ENCODE measurements at places on chromosomes 3 and 15. TPM values are rescaled to one million over a fixed set of nuclear protein-coding genes. Genes with fewer than 3 reads are reported as not detected.

DNA sequence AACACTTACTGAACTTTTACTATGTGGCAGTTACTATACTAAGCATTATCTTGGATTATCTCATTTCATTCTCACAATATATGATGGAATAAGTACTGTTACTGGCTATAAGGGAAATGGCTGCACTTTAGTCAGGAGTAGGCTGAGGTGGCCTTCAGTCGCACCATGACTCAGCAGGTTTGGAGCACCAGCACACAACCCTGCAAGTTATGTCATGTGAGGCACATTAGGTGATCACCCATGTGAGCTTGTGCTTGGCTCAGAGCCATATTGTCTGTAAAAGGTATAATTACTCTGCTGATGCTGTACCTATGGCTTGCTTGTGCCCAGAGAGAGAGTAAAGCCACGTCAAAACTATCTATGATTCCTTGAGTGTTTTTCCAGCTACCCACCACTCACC, 54.1 kb upstream of the TIPARP start:
- H3K4me1 ChIP-seq, result peaks cover 48% of the 10 kb centered on the region
- H3K27ac ChIP-seq, result peak overlapping the region; percentile 5
- H3K27me3 ChIP-seq, result no peaks in the 10 kb centered on the region
- no peak overlapping the region for H3K4me3 ChIP-seq

GRCh38 chr3:124854009-124854408, 33.2 kb downstream of the ITGB5 start:
- H3K4me1 ChIP-seq, result peaks cover 43% of the 10 kb centered on the region
- no peak for DNase-seq
- peaks cover 25% of the 10 kb centered on the region for H3K36me3 ChIP-seq
- no peaks in the 10 kb centered on the region for H3K27me3 ChIP-seq
- no peak overlapping the region for H3K27ac ChIP-seq

DNA sequence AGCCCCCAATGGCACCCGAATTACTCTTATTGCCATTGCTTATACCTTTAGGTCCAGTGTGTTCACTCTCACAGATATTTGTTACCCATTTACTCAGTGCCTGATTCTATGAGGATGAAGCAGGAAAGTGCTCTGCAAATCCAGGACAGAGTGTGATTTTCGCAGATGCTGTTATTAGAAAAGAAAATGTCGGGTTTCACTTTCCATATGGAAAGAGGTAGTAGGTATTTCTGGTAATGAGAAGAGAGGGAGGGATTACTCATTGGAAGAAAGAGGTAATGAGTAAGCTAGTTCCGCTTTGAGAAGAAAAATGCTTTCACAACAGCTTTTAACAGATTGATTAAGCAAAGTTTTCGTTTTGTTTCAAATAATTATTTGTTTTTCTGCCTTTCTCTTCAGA, 336.3 kb upstream of the CFAP20DC start:
- H3K27me3 ChIP-seq, result no peaks in the 10 kb centered on the region
- no peaks in the 10 kb centered on the region for H3K4me1 ChIP-seq
- H3K4me3 ChIP-seq, result no peak overlapping the region
- DNase-seq, result peak; percentile 25
- no peaks in the 10 kb centered on the region for H3K36me3 ChIP-seq
- H3K27ac ChIP-seq, result no peak overlapping the region

- H3K4me1 ChIP-seq, result no peaks in the 10 kb centered on the region
- no peak overlapping the region for H3K27ac ChIP-seq
- H3K36me3 ChIP-seq, result peaks cover 27% of the 10 kb centered on the region
- no peak overlapping the region for H3K4me3 ChIP-seq
Measured at GRCh38 chr3:136283627-136284026, 33.5 kb downstream of the PCCB start.

Gene RASGRP1
- 0.36 TPM for total RNA-seq

Gene EIF2A
- total RNA-seq, result 238 TPM

Gene CYP8B1
- total RNA-seq, result not detected

Data from osteoblast (primary cell).